ENCODE measurements at places on chromosomes 7 and 10.

- no peak for DNase-seq
These were observed 274.2 kb upstream of the TCERG1L start for GRCh38 chr10:131585761-131586160.

DNA sequence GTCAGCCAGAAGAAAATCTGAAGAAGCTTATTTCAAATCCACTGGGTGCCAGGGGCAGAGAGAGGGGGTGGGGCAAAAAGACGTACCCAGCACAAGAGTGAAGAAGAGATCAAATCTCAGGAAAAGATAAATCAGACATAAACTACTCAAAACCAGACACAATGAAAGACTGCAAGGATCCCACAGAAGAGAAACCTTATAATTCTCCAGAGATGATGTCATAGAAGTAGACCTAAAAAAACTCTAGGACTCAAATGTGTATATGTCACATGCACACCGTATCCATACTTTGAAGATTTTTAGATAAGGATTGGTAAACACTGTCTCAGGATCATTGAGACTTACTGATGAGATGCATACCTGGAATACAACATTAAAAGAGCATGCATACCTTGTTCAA, 98.5 kb upstream of the PIK3CG start:
- no peak for DNase-seq

DNA sequence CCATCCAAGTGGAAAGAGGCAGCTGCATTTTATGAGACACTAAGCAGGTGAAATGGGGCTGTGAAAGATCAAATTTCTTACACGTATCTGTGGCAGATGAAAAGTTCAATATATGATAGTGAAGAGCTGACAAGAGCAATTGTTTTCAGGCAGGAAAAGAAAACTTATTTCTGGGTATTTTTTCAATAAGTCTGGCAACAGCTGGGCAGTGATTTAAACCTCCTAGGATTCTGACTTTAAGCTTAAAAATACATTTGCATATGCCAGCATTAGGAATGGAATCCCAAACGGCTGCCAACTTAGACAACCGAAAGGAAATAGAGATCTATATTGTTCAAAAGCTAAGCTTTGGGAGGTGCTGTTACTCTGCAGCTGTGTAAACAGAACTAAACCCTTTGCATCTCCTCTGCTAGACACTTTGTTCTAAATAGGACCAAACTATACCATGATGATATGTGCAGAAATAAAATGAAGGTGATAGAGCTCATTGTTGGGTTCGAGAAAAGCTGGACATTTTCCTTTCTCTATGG, 26.1 kb downstream of the DYNC1I1 start:
- DNase-seq = no peak

DNA sequence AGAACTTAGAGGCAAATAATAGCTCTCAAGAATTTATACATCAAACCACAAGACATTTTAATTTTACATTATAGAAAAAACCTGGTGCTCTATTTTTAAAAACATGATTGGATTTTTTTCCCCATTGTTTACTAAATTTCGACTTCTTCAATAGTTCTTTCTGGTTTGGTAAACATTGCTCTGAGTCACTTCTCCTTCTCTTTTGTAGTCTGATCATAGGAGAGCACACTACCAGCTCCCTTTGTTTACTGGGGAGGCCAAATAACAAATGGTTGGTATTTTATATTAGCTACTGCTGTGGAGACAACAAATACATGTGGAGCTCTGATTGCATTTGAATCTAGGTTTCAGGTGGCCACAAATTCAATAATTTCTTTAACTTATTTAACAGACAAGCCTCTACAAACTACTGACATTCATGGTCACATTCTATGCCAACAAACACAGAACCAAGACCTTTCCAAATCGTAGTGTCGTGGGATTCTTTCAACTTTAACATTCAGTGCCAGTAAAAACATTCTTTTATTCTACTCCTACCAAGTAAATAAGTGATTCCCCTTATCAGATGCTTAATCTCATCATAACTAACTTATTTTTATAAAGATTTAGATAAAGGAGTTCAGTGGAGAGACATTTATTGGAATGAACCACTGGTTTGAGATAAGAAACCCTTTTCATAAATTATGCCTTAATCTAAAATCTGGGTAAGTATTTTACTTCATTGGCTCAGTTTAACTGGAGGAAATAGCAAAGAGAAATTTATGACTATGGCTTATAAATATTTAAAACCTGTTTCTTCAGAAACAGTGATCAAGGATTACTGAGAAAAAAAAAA, 17.7 kb upstream of the FXYD4 start:
- no peak for DNase-seq

GRCh38 chr7:37817996-37818720, 30.2 kb upstream of the NME8 start:
- DNase-seq = no peak

DNA sequence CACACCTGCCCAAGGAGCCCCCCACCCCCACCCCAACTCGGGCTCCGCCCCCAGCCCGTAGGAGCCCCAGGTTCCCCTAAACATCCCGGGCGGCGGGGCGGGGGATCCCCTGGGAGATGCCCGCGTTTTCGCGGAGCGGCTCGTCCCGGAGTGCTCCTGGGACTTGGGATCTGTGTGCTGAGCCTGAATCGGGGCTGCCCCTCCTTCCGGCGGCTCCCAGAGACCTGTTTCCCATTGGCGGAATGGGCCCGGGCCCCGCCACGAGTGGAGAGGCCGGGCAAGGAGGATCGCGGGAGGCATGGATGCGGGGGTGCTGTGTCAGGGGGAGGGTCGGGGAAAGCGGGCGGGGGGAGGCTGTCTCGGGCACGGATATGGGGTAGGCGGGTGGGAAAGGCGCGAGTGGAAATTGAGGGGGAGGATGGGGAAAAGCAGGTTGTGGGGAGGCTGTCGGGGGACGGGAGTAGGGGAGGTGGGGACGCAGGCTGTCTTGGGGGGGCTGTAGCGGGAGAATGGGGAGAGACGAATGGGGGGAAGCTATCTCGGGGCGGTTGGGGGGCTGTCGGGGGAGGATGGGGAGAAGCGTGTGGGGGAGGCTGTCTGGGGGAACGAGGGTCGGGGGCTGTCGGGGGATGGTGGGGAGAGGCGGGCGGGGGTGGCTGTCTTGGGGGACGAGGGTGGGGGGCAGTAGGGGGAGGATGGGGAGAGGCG, 572 bp upstream of the BHLHA15 start:
- DNase-seq = no peak

GRCh38 chr7:144508702-144509101, 105.2 kb upstream of the NOBOX start:
- DNase-seq = no peak

- no peak for DNase-seq
These were observed 119.8 kb downstream of the EBF3 start for GRCh38 chr10:129844216-129844766.

- peak; percentile 62 for DNase-seq
These were observed 427.8 kb upstream of the ZMIZ1 start for GRCh38 chr10:78640796-78641636.

GRCh38 chr10:118343549-118343948, 1.4 kb upstream of the FAM204A start:
- no peak for DNase-seq

DNA sequence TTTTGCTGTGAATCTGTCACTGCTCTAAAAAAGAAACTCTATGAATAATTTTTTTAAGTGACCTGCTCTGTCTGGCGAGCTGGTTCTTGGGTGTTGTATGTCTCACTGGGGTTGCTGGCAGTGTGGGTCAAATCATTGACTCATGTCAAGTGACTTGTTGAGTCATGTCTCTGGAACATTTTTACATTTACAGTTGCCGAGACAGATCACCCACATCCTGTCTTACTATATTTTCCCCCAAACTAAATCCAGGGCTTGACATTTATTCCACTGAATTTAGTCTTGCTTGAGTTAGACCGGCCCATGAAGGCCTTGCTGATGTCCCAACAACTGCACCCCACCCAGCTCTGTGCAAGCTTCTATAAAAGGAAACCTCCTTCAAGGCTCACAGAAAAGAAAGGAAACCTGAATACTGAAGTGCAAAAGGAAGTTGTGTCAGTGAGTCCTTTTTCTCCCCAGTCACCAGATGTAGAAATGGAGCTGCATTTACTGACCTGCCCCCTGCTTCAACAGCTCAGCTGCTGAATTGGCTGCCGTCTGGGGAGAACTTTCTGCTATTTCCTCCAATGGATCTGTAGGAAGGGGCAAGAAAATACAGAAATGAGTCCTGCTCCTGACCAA, 290.3 kb downstream of the TNS3 start:
- DNase-seq = no peak

GRCh38 chr10:102643336-102644065, 778 bp upstream of the TRIM8 start:
- peak; percentile 31 for DNase-seq

- no peak for DNase-seq
These were observed 285.5 kb downstream of the SEMA3D start for GRCh38 chr7:84901366-84901765.
